ENCODE measurements at places on chromosomes 6 and 20.

DNA sequence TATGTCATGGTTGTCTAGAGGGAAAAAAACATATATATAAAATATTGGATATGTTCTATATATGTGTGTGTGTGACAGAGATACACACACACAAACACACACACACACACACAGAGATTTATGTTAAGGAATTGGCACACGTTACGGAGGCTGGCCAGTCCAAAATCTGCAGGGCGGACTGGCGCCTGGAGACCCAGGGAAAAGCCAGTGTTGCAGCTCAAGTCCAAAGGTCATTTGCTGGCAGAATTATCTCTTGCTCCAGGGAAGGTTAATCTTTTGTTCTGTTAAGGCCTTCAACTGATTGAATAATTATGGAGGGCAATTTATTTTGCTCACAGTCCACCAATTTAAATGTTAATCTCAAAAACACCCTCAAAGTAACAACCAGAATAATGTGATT is 37.5 kb upstream of the PDE7B start:
- no peak for DNase-seq

GRCh38 chr6:49252901-49253300 is 210.2 kb downstream of the MMUT start:
- DNase-seq: peak; percentile 72

GRCh38 chr20:45861221-45862075 is 4.0 kb downstream of the ZSWIM3 start:
- DNase-seq: no peak

GRCh38 chr6:131657222-131657621 is 20.1 kb downstream of the ENPP3 start:
- DNase-seq: no peak

- no peak for DNase-seq
These were observed 17.0 kb downstream of the MRPS18A start for GRCh38 chr6:43670623-43670986.

DNA sequence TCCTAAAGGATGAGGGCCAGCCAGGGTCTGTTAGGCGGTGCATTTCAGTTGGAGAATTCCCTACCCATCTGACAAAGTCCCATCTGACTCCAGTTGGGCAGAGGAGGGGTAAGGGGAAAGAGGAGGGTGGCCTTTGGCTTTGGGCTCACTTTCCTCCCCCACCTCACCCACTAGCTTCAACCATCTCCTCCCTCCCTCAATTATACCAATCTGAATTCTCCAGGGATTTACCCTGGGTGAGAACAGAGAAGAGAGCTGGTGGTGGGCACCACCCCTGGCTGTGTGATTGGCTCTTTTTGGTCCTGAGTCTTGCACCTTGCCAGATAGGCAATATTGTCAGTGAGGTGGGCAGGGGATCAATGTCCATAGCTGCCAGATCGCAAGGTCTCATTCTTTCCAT is 3.2 kb downstream of the HMGA1 start:
- no peak for DNase-seq

Data from epithelial cell of esophagus (primary cell).